ENCODE measurements at places on chromosomes 16 and 17.

DNA sequence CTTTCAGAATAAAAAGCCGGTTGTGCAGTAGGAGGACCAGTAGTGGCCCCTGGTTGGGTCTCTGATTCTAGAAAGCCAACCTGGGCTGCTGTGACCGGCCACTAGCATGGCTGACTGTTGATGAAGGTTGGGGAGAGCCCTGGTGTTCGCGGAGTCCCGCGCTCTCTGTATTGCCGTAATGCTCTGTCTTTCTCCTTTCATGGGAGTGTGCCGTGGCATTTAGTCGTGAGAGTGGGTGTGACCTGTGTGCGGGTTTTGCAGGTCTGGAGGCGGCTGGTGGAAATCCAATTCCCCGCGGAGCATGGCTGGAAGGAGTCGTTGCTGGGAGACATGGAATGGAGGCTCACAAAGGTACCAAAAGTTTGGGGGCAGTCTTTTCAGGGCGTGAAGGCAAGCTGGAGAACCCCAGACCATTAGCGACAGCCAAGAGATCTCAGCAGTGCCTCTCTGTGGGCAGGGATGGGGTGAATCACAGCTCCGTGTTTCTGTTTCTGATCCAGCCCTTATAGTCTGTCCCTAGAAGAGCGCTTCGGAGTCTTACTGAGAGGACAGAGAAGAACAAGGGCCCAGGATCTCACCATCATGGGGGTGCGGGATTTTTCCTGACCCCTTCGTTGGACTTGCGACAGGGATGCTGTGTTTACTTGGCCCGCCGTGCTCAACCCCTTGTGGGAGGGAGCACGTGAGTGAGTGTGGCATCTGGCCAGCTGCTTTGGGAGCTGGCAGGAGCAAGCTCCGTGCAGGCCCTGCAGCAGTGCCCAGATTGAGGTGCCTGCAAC lies 56.5 kb downstream of the RNF213 start:
- DNase-seq = no peak

- no peak for DNase-seq
Measured at GRCh38 chr17:81367171-81367570, 28.1 kb upstream of the BAHCC1 start.

- DNase-seq = no peak
Measured at GRCh38 chr17:83194761-83195329, 115.4 kb downstream of the METRNL start.

GRCh38 chr17:60442271-60443173 lies 20.2 kb downstream of the CHCT1 start:
- DNase-seq = no peak

DNA sequence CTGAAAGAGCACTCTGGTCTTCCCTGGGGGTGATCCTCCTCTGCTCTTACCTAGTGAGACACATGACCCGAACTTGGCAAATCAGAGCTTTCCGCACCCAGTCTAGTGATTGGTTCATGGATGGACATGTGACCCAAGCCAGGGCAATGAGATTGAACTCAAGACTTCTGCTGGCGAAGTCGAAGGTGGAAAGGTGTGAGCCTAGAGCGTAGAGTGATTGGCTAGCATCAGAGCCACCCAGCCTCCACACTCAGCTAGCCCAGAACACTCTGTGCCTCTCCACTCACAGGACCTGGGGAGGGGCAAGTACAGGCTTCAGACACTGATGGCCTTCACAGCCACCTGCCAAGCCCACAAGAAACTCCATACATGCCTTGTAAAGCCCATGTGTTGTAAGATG lies 17.6 kb downstream of the ATPAF2 start:
- no peak for DNase-seq

All from stimulated activated CD4-positive, alpha-beta T cell treated with anti-CD3 and anti-CD28 coated beads, Interleukin-2, amount 100 ng/mL, for 24 hours (primary cell).